Bone marrow (tissue), 2 donors: ENCODE measurements at places on chromosomes 3 and 15.

- DNase-seq = no peak
These were observed 29.9 kb downstream of the LINGO1 start for GRCh38 chr15:77602800-77603199.

DNA sequence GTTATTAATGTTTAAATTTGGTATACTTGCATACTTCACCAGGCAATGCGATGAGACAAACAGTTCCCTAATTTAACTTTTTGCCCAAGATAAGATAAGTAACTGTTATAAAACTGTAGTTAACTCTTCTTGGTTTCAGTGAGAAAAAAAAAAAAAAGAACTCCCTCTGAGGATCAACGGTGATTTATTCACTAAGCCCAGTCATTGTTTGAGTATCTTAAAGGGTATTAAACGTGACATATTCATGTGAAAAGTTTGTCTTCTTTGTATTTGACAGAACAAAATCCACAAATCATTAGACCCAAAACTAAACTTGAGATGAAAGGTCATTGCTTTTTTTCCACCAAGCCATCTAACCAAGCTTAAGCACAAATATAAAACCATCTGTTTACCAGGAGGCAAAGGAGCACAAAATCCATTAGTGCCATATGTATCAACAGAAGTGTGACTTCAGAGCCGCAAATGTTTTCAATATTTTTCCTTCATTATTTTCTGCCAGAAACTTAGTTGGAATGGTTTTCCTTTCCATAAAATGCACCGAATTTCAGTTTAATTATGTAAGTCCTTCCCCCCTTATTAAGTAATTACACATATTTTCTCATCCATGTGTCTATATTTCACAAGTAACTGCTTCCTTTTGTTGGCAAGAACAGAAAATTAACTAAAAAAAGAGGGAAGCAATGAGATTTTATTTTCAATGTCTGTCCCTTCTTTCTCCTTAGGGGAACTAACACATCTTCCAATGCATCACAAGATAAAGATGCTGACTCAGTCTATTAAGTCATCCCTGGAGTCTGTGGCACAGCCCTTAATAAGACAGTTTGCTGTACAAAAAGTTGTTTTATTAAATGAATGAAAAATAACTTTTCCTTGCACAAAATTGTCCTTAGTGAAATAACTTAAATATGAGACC lies 92.2 kb upstream of the RAP2B start:
- DNase-seq = peak; percentile 25

DNA sequence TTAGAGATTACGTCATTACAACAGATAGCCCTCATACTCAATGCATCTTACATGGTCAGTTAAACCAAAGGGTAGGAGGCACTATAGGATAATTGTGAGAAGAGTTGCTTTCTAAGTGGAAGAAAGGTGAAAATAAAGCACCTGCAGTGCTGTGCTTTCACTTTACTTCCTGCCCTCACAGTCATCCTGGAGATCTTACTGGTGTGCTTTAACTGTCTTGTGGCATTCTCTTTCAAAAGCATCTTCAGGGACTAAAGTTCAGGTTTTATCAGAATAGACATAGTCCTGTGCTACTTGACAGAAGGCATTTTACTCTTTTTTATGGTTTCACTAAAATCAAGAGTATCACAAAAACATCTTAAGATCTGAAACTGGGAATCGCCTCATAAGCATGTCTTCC lies 286.6 kb downstream of the ZBTB20 start:
- no peak for DNase-seq

DNA sequence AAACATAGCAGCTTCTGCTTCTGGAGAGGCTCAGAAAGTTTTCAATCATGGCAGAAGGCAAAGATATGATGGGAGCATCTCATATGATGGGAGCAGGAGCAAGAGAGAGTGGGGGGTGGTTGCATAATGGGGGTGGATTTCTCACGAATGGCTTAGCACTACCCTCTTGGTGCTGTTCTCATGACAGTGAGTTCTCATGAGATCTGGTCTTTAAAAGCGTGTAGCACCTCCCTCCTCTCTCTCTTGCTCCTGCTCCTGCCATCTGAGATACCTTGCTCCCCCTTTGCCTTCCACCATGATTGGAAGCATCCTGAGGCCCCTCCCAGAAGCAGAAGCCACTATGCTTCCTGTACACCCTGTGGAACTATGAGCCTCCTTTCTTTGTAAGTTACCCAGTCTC lies 22.2 kb downstream of the HGD start:
- no peak for DNase-seq

DNA sequence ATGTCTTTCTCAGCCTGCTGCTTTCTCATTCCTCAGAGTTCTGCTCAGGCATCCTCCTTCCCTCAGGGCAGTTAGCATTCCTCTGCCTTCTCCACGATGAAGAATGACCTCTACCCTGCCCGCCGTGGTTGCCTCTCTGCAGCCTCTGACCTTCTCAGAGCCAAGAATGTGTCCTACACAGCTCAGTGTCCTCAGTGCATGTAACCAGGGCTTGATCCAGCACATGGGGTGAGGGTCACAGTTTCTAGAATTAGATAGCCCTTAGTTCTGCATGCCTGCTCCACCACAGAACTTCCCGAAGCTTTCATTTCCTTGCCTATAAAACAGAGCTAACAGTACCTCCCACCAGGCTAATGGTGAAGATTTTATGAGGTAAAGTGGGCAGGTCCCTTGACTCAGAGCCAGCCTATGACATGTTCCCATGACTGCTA lies 182.1 kb downstream of the CLSTN2 start:
- no peak for DNase-seq

DNA sequence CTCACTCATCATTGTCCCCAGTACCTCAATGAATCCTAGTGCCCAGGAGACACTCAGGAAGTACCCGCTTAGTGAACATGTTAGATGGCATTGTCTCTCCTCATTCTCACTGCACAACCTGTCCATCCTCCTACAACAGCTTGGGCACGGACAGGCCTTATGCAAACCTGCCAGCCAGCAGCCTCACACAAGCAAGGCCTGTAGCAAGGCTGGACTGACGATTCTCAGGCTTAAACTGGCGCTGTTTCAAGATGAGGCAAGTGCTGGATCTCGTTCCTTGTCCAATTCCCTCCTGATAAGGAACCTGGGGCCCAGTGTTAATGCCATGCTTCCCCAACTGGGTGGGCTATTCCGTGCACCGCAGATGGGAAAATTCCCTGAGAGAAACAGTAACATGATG lies 59.0 kb downstream of the CDCP1 start:
- no peak for DNase-seq

DNA sequence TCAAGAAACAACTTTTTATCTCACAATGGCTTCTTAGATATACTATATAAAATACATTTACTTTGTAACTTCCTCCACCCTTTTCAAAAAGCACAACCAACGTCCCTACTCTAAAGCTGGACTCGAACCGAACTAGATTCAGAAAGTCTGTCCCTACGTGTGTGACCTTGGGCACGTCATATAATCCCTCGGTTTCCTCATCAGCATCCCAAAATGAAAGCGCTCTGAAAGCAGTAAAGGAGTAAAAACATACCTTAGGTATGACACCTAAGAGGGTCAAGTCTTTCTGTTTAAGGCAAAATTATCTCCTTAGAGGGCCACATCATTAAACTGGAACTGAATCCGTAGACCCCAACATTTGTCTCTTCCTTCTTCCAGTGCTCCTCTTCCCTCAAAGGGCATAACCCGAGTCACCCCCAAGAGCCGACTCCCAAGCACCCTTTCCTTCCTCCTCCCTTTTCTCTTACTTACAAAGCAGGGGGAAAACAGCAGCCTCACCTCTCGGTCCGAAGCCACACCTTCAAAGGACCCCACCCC lies 663 bp downstream of the PDCD10 start:
- no peak for DNase-seq

DNA sequence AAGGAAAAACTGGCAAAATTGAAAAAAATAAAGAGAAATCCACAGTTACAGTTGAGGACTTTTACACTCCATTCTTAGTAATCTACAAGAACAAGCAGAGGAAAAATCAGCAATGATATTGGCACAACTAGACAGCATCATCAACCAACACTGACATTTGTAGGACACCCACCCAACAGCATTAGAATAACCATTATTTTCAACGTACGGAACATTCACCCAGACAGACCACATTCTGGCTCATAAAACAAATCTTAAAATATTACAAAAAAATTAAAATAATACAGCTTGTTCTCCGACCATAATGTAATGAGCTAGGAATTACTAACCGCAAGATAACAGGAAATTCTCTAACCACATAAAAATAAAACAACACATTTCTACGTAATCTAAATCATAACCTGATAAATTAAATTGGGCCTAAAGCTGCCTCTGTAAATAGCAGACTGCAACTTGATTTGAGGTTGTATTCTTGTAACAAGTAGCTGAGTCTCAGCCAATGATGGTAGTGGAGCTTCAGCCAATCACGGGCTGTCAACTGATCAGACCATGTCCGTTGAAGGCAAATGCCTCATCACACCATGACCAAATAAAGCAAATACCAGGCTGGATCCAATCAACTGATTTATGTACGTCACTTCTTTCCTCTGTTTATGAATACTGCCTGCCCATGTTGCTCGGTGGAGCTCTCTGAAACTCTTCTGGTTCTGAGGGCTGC lies 9.2 kb downstream of the PLSCR4 start:
- no peak for DNase-seq

DNA sequence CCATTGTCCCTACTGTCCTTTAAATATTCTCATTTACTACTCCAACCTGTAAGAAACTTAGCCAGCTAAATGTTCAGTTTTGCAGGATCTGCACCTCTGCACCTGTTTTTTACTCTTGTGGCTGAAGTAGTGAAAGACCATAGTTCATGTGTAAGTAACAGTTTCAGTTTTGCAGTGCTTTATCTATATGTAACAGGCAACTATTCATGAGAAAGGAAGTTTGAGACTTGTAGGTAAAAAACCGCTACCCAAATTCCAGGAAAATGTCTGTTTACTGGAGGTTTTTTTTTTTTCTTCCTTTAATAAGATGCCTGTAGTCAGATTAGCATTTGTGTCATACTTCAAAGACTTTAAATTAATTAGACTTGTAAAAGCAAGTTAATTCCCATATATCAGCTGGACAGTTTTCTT lies 25.4 kb upstream of the MBNL1 start:
- DNase-seq = peak; percentile 57

DNA sequence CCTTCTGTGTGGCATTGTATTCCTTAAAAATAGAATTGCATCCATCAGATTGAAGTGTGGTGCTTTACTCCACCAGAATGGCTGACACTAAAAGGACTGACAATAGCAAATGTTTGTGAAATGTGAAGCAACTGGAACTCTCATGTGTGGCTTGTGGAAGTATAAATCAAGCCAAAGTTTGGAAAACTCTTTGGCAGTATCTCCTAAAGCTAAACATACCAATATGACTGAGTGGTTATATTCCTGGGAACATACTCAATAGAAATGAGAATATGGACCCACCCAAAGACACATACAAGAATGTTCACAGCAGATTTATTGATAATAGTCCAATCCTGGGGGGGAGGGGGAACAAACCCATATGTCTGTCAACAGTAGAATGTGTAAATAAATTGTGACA lies 87.1 kb downstream of the RARB start:
- no peak for DNase-seq

DNA sequence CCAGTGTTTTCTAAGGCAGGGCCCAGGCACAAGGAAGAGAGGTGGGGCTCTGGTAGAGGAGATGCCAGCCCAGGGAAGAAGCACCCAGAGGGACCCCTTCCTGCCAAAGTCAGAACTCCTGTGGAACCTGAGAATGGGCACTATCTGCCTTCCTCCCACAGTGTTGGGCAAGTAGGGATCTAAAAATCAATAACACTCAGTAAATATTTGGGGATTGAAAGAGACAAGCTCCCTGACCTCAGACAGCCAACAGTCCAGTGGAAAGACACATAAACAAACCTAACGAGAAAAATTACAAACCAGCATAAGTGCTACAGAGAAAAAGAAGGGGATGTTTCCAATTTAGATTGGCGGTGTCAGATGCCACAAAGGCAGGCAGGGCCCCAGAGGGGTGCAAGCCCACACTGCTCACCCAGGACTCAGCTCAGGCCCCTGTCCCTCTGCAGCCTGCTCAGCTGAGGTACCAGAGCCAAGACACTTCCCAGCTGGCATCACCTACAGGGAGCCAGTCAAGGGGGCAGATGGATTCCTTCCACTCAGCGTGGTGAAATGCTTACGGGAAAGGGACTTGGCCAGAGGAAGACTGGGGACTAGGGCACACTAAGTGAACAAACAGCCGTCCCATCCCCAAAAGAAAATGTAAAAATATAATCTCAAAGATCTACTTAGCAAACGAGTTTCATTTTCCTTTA lies 15.9 kb downstream of the ADCY5 start:
- DNase-seq = no peak

- DNase-seq = no peak
These were observed 507.5 kb downstream of the SHQ1 start for GRCh38 chr3:72340476-72341379.

GRCh38 chr15:66293419-66294156 lies at the start of gene DIS3L:
DIS3L (plus strand) TSS chr15:66293568; CDS start chr15:66293597, 29 bp downstream.
- peak; percentile 9 for DNase-seq

DNA sequence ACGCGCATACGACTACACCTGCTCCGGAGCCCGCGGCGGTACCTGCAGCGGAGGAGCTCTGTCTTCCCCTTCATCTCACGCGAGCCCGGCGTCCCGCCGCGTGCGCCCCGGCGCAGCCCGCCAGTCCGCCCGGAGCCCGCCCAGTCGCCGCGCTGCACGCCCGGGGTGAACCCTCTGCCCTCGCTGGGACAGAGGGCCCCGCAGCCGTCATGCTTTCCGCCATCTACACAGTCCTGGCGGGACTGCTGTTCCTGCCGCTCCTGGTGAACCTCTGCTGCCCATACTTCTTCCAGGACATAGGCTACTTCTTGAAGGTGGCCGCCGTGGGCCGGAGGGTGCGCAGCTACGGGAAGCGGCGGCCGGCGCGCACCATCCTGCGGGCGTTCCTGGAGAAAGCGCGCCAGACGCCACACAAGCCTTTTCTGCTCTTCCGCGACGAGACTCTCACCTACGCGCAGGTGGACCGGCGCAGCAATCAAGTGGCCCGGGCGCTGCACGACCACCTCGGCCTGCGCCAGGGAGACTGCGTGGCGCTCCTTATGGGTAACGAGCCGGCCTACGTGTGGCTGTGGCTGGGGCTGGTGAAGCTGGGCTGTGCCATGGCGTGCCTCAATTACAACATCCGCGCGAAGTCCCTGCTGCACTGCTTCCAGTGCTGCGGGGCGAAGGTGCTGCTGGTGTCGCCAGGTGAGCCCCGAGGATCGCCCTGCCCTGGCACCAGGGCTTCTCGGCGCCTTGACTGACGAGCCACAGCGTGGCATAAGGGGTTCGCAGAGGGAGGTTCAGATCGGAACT lies 420 bp downstream of the SLC27A2 start:
- no peak for DNase-seq

GRCh38 chr15:59138243-59138642 lies 33.3 kb downstream of the CCNB2 start:
- no peak for DNase-seq
